Esophagus squamous epithelium (tissue), 5 donors: ENCODE measurements at places on chromosomes 7 and 10. TPM values are rescaled to one million over a fixed set of nuclear protein-coding genes. Genes with fewer than 3 reads are reported as not detected.

NHLRC2 gene
- total RNA-seq, result 14.1 TPM

MKI67 gene
- total RNA-seq, result 50.8 TPM

ASB10 gene
- total RNA-seq, result not detected

GPR37 gene
- total RNA-seq, result 6.0 TPM

NKX6-2 gene
- total RNA-seq, result not detected

GPER1 gene
- 1.0 TPM for total RNA-seq

SPAM1 gene
- not detected for total RNA-seq

UTF1 gene
- not detected for total RNA-seq
